ENCODE measurements at places on chromosomes 13 and 19.

DNA sequence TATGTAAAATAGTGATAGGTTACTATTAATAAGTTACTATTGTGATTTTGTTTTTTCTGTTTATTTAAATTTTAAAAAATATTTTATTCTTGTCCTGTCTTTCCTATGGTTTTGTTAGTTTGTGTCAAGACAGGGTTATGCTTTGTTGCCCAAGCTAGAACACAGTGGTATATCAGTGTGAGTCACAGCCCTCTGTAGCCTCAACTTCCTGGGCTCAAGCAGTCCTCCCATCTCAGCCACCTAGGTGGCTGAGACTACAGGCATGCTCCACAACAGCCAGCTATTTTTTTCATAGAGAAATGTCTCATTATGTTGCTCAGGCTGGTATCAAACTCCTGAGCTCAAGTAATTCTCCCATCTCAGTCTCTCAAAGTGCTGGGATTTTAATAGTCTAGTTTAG is 99.5 kb downstream of the ZNF675 start:
- no peak for DNase-seq

DNA sequence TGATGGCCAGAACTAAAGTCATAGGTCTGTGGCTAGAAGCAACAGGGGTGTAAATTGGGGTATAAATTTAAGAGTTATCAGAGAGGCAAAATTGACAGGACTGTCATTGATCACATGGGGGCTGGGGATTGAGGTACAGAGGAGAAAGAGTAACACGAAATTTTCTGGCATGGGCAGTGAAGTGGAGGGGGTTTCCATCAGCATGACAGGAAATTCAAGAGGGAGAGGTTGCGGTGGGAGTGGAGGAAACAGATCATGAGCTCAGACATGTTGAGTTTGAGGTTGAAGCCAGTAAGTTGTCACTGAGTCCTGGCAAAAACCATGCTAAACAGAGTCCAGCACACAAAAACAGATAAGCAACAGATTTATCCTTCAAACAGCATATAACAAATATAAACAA is 192.1 kb upstream of the TSC22D1 start:
- DNase-seq: peak; percentile 39

DNA sequence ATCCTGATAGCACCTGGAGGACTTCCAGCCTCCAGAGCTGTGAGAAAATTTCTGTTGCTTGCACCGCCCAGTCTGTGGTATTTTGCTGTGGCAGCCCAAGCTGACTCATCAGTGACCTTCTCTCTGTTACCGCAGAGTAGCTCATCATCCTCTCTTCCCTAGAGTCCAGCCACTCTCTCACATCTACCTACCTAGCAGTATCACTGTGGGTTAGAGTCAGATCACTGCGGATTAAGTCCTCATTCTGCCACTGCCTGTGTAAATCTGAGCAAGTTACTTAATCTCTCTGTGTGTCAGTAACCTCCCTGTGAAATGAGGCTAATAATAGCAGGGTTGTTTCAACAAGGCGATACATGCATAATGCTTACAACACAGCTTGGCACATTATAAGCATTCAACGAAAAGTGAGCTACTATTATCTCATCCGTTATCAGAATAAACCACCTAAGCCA is 40.3 kb upstream of the USPL1 start:
- DNase-seq: peak; percentile 64

DNA sequence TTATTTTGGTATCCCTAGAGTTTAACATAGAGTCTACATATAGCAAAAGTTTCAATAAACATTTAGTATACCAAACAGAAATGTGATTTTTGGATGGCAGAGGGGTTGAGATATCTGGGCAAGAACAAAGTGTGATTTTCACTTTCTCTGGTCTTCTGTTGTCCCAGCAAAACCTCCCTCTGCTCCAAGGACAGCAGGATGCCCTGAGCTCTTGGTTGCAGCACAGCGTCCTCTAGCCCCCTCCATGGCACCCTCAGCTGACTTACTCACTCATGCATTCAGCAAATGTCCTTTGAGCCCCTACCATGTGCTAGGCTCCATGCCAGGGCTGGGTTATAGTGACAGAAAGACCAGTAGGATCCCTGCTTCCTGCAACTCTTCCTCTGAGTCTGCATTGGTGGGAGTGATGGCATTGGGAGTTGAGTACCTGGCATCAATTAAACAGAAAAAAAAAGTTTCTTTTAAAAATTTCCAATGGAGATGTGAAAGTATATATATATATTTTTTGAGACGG is 104.8 kb upstream of the UBL3 start:
- DNase-seq: no peak

- DNase-seq: no peak
Measured at GRCh38 chr13:51826606-51827005, 18.4 kb downstream of the TMEM272 start.

GRCh38 chr13:24135674-24136300 is 24.7 kb upstream of the SPATA13 start:
- DNase-seq: no peak

DNA sequence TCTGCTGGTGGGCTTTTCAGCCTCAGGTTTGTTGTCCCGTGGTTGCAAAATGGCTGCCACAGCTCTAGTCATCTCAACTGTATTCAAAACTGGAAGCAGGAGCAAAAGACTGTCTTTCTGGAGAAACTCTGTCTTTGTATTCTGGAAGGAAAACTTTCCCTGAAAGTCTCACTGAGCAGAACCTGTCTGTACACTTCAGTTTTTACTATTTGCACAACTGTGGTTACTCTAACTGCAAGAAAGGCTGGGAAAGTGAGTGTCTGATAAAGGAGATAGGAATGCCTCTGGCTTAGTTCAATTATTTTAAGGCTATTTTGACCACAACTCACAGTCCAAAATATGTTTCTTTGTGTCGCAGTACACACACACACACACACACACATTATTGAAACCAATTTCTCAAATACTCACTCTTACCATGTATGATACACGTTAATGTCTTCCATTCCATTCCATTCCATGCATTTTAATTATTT is 49.7 kb upstream of the EHD2 start:
- DNase-seq: no peak

- DNase-seq: no peak
Measured at GRCh38 chr13:50355797-50356196, 340.6 kb downstream of the KCNRG start.

Data from stimulated activated CD8-positive, alpha-beta memory T cell treated with anti-CD3 and anti-CD28 coated beads, Interleukin-4, amount 100 ng/mL, for 48 hours (primary cell).